ENCODE measurements at places on chromosomes 1 and 21.

GRCh38 chr1:213163278-213163711, 112.3 kb downstream of the RPS6KC1 start:
- no peak for DNase-seq

GRCh38 chr1:147270721-147271120, 28.2 kb downstream of the CHD1L start:
- DNase-seq, result no peak

DNA sequence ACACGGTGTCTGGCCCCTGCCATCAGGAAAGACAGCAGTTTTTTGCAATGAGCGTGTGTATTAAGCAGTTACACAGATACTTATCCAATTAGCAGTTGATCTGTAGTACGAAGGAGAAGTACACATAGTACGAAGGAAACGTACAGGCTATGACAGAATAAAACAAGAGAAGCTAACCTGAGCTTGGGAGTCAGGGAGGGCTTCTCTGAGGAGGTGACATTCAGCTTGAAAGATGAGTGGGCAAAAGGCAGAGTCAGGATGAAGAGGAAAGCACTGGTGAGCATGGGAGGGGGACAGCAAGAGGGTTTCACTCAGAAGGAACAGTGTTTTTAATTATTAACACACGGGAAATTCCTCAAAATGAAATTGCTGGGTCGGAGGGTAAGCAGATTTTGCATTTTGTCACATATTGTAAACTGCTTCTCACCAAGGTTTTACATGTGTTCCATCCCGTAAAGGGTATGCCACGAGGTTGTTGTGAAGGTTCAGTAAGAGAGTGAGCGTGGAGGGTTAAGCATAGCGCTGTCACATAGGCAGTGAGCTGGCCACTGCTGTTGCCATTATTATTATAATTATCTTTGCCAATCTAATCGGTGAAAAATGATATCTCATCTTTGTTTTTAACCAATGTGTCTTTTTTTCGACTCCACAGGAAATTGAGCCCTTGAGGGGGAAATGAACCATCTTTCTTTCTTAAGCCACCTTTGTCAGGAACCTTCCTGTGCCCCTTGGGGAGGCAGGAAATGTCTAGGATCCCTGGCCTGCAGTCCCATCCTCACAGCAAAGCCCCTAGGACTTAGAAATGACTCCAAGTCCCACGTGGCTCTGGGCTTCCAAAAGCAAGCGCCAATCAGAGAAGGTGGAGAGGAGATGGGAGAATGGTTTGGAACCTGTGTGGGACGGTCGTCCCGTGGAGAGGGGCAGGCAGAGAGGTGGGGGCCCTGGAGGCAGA, 47.3 kb upstream of the POU3F1 start:
- no peak for DNase-seq

DNA sequence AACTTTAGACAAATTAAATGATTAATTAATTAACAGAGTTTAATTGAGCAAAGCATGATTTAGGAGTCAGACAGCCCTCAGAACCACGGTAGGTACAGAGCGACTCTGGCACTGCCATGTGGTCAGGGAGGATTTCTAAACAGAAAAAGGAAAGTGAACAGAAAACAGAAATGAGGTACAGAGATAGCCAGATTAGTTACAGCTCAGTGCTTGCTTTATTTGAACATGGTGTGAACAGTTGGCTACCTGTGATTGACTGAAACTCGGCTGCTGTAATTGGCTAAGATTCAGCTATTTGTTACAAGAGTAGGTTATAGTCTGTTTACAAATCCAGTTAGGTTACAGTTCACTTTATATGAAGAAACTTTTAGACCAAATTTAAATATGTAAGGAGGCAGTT, 163.0 kb upstream of the TNR start:
- no peak for DNase-seq

DNA sequence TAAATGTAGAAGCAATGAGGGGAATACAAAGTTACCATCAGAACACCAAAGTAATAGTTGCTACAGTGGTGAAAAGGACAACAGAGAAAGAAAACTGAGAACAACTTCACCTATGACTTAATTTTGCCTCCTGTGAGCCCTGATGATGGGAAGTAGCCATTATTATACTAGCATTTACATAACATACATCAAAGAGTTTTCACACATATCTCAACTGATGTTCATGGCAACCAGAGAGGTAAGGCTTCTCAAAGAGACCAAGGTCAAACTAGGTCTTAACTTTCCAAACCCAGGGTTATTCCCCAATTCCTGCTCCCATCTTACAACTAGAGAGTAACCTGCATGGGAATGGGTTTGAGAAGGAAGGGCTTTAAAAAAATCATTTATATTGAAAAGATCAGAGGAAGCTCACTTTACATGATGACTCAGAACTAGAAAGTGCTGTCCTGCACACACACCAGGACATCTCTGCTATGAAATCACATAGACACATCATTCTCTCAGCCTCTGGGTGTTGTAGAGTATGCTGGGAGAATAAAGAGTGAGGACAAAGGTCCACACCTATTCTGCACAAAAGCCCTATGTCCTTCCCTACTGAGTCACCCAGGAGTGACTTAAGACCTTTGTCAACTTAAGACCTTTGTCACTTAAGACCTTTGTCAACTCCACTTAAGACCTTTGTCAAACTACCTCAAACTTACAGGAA, 179.7 kb downstream of the TNFSF18 start:
- DNase-seq, result no peak

- no peak for DNase-seq
These were observed 149.3 kb downstream of the ADGRL2 start for GRCh38 chr1:81950037-81950436.

GRCh38 chr1:204630132-204630905, 55.2 kb downstream of the LRRN2 start:
- DNase-seq, result no peak

- DNase-seq, result no peak
These were observed 99.3 kb downstream of the PLD5 start for GRCh38 chr1:242425232-242425631.

- no peak for DNase-seq
These were observed 221.5 kb downstream of the RERE start for GRCh38 chr1:8595941-8596340.

GRCh38 chr1:159918352-159919200, 6.7 kb downstream of the TAGLN2 start:
- no peak for DNase-seq

GRCh38 chr1:7585216-7585907, 185.7 kb upstream of the VAMP3 start:
- DNase-seq, result no peak

- DNase-seq, result no peak
These were observed 90.0 kb downstream of the SELENOF start for GRCh38 chr1:86823821-86824500.

DNA sequence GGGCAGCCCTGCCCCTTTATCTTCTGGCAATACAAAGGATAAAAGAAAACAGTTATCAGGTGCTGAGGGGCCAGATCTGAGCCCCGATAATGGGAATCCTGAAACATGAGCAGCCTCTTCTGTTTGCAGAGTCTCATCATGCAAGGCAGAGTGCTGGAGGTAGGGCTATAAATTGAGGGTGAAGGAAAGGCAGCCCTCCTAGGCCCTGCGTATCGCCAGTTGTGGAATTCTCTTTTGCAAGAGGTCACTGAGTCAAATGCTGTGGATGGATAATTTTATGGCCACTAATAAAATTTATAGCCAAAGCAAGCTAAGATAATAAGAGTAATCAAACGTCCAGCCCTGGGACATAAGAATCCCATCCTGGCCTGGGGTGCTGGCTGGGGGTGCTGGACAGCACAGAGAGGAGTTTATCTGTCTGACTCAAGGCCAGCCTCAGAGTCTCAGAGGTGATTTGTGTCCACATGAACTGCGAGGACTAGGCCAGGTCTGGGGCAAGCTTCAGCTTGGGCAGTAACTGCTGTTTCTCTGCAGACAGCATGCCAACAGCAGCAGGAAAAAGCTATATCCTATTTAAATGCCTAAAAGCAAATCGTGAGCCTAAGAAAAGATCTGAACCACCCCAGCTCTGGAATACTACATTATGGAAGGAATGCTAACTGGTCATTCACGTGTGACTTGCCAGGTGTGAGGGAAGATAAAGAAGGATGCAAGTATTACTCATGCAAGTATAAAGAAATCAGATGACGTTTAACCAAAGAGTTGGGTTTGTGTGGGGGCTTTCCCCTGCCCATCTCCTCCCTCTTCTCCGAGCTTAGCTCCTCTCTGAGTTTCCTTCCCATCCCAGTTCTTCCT, 254.8 kb downstream of the KIF26B start:
- no peak for DNase-seq

GRCh38 chr1:53944469-53945182, 873 bp downstream of the IFT25 start:
- no peak for DNase-seq

DNA sequence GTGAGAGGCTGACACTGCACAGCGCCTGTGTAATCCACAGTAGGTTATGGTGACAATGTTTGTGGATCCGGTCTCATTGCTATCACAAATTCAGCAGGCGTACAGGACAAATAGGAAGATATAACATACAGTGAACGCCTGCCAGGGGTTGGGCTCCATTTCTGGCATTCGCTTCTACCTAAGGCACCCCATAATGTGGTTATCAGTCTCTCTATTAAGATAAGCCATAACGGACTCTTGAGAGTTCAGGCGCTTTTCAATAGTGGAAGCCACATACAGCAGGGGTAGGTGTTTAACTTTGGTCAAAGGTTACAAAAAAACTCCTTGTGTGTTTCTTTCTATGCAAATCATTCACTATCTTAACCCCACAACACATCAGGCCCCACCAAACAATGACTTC, 72.8 kb downstream of the SIPA1L2 start:
- no peak for DNase-seq

- no peak for DNase-seq
These were observed 18.7 kb downstream of the BECN2 start for GRCh38 chr1:241976229-241976628.

DNA sequence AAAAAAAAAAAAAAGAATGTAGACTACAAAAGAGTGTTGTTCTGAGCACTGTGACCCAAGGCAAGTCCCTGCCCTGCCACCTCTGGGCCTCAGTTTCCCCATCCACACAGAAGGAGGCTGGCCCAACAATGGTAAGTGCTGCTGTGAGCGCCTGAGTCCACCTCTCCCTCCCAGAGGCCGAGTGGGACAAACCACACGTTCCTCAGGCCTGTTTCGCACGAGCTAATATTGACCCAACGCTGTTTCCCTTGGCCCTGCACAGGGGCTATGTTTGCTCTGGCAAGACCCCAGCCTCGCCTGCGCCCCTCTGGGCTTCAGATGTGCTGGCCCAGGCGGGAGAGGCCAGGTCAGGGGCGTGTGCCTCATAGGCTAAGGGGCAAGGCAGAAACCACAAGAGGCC, 12.6 kb upstream of the LAPTM5 start:
- no peak for DNase-seq

- no peak for DNase-seq
These were observed 2.0 kb downstream of the RCC1 start for GRCh38 chr1:28507646-28508434.

DNA sequence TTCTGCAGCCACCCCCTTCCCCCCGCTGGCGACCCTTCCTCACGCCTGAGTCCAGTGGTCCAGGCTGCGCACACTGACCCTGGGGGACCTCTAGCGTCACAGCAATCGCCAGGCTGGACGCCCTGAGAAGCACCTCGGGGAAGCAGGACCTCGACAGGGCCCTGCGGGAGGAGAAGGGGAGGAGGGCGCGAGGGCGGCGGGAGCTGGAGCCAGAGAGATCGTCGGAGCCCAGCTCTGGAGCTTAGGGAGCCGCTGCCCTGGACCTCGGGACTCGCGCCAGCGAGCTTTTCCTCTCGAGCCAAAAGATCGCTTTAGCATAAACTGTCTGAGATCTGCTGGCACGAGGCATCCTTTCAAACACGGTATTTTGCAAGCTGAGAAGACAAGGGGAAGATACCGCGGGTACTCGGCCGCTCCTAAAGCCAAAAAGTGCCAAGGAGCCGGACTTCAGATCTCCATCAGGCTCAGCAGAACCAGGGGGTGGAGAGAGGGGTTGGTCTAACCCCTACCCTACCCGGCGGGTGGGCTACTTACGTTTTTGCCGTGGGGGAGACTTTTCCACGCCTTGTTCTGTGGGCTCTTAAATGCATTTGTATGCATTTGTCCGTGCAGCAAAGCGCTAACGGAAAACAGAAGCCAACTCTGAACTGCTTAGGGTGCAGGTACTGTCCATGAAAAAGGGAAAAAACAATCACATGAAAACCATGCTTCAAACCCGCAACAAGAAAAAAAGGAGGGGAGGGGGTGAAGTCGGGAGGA, 586 bp downstream of the COL24A1 start:
- no peak for DNase-seq

DNA sequence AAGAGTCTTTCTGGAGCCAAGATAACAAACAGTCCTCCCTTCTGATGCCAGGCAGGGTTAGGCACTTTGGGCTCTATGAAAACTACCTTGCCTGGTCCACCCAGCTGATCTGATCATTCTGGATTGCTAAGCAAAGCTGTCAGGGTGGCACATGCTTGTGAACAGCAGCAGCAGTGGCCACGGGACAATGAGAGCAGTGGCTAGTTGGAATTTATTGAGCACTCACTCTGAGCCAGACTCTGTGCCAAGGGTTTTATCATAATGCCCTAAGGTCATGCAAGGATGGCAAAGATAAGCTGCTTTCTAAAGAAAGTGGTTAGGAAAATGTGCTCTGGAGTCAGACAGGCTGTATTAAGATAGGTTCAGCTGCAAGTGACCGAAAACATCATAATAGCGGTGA, 390.4 kb upstream of the VAMP3 start:
- no peak for DNase-seq

DNA sequence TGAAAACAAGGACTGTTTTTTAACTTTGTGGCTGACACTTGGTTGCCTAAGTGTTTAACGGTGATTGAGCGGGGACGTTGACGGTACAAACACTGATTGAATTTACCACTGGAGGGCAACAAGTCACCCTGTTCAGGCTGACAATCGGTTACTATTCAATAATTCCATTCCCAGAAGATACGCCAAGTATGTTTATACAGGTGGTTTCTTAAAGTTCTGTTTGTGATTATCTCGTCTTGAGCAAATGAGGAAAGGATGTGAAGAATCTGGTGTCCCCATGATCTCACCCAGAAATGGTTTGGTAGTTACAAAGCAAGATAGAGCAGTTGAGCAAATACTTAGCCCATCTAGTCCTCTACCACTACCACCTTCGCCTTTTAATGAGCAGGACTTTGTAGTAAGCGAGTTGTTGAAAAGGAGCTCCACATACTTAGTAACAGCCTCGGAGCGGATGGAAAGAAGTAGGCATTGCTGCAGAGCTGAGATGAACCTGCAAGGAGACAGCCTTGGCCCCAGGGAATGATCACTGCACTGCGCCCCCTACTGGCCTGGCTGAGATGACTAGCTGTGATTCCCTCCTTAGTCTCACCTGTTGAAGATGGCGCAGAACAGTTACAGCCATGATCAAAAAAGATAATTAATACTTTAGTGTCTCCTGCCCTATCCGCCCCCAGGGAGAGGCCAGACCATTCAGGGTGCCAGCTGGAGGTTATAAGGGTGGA, 36.3 kb downstream of the IFNAR1 start:
- peak; percentile 73 for DNase-seq
